ENCODE measurements at places on chromosomes 7 and 10. TPM values are rescaled to one million over a fixed set of nuclear protein-coding genes. Genes with fewer than 3 reads are reported as not detected.

OR2A5 gene
- total RNA-seq: not detected

ASB10 gene
- total RNA-seq: not detected

RNF32 gene
- 2.0 TPM for total RNA-seq

LMBR1 gene
- 50.6 TPM for total RNA-seq

PLXNA4 gene
- total RNA-seq: 14.5 TPM

ADRA2A gene
- total RNA-seq: 8.9 TPM

NUB1 gene
- 55.7 TPM for total RNA-seq

ABLIM1 gene
- 19.3 TPM for total RNA-seq

RFC2 gene
- 14.4 TPM for total RNA-seq

HIBADH gene
- total RNA-seq: 97.0 TPM

STX1A gene
- total RNA-seq: 11.2 TPM

UPK3BL2 gene
- total RNA-seq: 0.54 TPM

C10orf71 gene
- under 0.01 TPM for total RNA-seq

SCIN gene
- 3.6 TPM for total RNA-seq

ABCC2 gene
- total RNA-seq: 1.6 TPM

ASIC3 gene
- 0.13 TPM for total RNA-seq

All from articular chondrocyte of knee joint (primary cell).